Breast epithelium (tissue), 4 donors: ENCODE measurements at places on chromosomes 6 and 20. TPM values are rescaled to one million over a fixed set of nuclear protein-coding genes. Genes with fewer than 3 reads are reported as not detected.

The RGS17 gene
- total RNA-seq: 0.66 TPM

The DNMT3B gene
- 2.0 TPM for total RNA-seq

The LRFN2 gene
- total RNA-seq: not detected

DNA sequence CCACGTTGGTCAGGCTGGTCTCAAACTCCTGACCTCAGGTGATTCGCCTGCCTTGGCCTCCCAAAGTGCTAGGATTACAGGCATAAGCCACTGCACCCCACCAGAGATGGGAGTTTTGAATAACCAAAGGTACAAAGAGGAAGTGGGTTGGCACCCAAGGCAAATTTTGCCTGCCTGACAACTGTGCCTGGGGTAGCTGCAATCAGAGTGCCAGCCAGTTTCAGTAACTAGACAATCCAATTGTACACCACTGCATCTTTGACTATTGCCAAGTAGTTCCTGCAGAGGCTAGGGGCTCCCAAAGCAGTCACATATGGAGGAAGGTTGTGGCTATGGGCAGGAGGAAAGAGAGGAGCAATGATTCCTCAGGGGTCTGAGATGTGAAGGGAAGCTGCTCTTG lies 16.6 kb downstream of the ZC3H12D start:
- DNase-seq: no peak

GRCh38 chr20:57656821-57657534 lies 36.8 kb upstream of the ZBP1 start:
- DNase-seq: no peak

DNA sequence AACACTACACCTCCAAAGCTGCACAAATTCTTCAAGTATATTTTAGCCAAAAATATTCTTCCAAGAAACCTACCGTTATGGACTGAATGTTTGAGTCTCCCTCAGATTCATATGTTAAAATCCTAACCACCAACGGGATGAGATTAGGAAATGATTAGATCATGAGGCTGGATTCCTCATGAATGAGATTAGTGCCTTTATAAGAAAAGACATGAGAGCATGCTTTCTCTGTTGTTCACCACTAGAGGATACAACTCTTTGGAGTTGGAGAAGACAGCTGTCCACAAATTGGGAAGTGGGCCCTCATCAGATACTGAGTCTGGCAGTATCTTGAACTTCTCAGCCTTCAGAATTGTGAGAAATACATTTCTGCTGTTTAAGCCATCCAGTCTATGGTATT lies 7.1 kb upstream of the SLC17A4 start:
- no peak for DNase-seq

DNA sequence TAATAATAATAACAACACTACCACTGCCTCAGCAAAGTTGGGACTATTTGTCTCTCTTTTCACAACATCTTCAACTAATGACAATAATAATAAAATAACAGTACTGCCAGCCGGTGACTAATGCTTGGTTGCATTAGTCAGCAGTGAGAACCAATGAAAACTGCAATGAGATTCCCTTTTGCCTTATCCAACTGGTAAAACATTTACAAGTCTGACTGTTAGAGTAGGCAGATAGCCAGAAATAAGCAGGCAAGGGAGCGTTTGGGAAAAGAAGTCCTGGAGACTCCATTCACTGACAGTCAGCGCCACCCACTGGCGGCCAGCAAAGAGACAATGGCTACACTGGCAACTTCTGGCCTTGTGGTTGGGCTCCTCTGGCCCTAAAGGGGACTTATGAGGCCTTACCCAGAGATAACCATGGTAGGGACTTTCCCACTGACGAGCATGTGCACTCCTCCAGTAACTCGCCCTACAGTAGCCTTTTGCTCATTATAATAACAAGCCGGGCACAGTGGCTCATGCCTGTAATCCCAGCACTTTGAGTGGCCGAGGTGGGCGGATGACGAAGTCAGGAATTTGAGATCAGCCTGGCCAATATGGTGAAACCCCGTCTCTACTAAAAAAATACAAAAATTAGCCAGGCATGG lies 3.4 kb upstream of the NSFL1C start:
- DNase-seq: peak; percentile 55

DNA sequence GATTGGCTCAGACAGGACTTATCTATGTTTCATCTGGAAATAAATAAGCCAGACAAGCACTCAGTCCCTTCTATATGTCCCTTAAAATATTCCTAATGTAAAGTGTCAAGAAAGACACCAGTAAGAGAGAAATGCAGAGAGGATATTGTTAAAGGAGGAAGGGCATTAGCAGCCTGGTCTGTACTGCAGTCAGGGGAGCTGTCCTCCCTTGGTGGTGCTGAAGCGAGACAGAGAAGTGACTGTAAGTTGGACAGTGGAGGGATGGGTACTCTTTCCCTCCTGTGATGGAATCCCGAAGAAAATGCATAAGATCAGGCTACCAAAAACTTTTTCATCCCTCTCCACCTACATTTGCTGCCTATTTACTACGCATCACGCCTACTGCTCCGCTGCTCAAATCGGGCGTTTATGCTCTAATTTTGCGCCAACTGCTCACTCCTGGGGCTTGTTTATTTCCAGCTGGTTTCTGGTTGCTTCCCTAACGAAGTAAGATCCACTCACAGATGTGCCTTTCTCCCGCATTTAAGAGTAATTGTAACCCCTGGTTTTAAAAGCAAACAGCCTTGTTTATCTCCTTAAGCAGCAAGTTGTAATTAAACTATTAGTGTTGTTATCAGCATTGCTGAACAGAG lies 35.2 kb downstream of the PHACTR1 start:
- DNase-seq: no peak

- no peak for DNase-seq
These were observed 108.8 kb upstream of the PMEPA1 start for GRCh38 chr20:57818418-57819181.

GRCh38 chr6:79538106-79538971 lies 1.1 kb upstream of the LCA5 start:
- DNase-seq: no peak
